ENCODE measurements at places on chromosomes 5 and 9.

DNA sequence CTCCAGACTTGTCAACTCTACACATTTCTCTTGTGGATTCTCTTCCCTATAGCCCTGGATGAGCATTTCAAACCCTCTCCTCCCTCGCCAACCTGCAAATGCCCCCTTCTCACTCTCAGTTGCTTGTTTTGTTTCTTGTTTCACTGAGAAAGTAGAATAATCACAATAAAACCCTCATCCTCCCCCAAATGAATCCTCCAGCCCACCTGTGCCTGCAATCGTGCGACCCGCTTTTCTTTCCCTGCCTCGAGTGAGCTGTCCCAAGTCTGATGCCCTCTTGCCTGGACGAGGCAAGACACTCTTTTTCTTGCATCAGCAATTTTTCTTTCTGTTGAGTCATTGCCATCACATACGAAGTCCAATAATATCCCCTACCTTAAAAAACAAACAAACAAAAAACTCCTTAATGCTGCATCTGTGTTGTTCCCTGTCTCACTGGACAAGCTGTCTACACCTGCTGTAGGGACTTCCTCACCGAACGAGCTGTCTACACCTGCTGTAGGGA is 3.7 kb upstream of the CACNA1B start:
- DNase-seq = no peak

GRCh38 chr5:114099161-114099560 is 262.7 kb upstream of the KCNN2 start:
- DNase-seq = no peak

- DNase-seq = no peak
These were observed 25.2 kb upstream of the HSD17B4 start for GRCh38 chr5:119427060-119427459.

- no peak for DNase-seq
These were observed 117.6 kb upstream of the S1PR3 start for GRCh38 chr9:88873635-88874034.

DNA sequence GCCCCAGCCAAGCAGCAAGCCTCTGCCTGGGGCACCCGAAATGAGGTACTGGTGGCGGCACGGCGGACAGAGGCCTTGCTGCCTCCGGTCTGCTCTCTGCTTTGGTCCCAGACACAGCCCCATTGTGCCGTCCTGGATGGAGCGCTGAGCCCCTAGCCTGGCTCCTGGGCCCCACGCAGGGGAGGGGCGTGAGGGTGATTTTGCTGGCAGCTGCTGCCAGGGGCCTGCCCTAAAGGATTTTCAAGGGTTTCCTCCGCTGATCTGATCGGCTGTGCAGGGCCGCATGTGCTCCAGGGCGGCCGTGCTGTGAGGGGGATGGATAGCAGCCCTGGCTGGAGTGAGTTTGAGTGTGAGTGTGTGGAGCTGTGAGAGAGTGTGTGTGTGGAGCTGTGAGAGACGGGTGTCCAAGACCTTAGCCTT is 1.3 kb downstream of the GPSM1 start:
- DNase-seq = no peak

DNA sequence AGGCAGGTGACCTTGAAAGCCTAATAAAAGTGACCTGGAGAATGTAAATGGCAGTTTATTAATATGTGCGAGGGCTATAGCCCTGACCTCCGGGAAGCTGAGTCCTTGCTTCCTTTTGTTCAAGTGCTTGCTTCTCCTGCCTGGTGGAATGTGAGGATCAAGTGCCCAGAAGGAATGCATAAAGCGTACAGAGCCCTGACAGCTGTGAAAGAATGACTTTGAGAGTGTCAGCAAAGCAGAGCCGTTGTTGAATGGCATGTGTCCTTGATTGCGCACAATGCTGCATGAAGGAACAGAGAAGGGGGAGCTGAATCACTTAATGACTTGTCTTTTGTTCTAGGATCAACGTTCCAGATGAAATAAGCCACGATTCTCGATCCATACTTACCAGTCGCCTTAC is 133.0 kb downstream of the SLF1 start:
- DNase-seq = no peak

DNA sequence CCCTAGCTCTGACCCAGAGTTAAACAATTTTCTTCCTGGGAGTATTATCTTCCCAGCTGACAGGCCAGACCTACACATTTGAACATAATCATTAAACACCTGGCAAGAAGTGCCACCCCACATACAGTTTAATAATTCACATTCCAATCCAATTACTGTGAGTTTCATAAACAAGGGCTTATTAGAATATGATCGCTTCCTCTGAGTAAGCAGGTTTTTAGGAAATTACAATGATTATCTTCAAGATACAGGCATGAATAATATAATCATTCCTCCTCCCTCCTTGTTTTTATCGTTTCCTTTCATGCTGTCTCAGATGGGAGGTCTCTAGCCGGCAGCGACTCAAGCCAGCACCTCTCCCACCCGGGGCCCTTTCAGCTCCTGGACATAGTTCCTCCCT is 15.8 kb upstream of the KIF4B start:
- no peak for DNase-seq

- no peak for DNase-seq
These were observed 249.8 kb upstream of the ARRDC3 start for GRCh38 chr5:91632871-91633270.

DNA sequence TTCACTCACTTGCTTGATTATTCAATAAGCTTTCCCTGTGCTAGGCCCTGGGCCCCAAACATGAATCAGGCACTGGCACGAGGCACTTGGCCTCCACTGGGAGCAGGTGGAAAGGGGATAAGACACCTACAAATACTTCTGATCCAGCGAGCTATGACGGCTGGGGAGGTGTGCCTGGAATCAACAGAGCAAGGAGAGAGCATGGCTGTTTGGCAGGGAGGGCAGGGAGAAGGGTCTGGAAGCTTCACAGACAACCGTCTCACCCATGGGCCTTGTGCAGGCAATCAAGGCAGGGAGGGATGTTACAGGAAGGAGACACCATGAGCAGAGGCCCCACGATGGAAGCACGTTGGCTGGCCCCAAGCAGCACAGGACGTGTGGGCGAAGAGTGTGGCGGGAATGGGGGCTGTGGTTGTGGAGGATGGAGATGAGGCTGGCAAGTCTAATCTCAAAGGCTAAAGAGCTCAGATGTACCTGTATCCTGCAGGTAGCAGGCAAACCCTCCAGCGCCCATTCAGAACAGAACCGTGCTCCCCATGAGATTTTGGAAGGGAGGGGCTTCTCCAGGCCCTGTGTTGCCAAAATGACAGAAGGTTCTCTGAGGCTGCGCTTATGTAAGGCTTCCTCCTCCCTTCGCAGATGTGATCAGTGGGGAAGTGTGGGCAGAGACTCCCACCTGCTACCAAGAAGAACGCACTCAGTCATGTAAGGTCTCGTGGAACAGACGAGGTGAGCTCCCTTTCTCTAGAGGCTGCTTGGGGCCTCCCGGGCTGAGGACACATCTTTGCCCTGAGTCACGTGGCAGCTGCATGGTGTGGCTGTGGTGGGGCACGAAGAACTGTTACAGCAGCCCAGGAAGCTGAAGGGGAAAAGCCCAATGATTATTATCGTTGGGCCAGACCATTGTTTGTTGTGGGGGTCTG is 189.7 kb downstream of the DAB2IP start:
- DNase-seq = no peak
